ENCODE measurements at places on chromosomes 3 and 15.

DNA sequence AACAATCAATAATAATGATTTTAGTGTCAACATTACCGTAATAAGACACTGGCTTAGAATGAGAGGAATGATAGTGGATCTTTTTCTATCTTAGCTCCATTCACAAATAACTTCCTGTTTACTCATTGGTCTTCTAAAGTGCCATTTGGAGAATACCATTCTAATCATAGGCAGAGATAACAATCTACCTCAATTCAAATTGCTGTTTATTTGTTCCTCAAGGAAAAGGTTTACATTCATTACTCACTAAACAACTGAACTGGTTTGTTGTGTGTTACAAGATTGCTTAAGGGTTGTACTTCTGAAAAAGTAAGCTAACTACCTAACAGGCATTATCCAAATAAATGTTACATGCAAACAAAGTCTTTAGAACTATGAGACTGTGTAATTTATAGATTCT is 8.1 kb upstream of the PCOLCE2 start:
- peak; percentile 65 for DNase-seq

- DNase-seq: no peak
Observed at GRCh38 chr3:48107227-48107626, 81.0 kb downstream of the CDC25A start.

- DNase-seq: peak; percentile 83
Observed at GRCh38 chr3:107206141-107206540, 171.1 kb upstream of the CCDC54 start.

GRCh38 chr3:131883711-131884407 is 151.0 kb downstream of the CPNE4 start:
- peak; percentile 23 for DNase-seq

DNA sequence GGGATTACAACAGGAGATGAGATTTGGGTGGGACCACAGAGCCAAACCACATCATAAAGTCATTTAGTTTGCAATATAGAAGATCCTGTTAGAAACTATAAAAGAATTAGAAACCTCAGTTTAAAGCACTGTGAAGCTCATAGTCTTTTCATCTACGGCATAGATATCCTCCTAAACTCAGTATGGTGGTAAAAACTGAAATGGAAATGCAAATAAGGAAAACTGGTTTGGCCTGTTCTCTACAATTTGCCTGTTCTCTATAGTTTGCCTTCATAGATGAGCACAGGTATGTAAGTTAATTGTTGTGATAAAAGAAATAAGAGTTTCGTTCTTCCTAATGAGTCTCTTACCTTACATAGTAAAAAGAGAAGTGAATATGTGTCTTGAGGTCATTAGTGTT is 331.6 kb upstream of the ARL6 start:
- no peak for DNase-seq

DNA sequence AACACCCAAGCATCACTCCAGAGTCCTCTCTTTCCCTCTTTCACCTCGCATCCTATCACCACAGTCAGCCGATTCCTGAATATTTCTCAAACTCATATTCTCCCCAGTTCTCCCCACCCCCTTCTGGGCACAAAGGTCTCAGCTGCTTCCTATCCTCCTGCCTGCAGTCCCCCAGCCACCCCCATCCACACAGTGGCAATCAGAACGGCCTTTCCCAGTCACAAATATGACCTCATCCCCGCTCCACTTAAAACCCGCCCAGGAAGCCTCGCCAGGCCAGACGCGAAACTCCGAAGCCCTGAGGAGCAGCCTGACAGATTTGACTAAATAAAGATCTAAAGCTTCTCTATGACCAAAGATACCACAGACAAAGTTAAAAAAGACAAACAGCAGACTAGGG is 49.9 kb upstream of the LINGO1 start:
- no peak for DNase-seq

DNA sequence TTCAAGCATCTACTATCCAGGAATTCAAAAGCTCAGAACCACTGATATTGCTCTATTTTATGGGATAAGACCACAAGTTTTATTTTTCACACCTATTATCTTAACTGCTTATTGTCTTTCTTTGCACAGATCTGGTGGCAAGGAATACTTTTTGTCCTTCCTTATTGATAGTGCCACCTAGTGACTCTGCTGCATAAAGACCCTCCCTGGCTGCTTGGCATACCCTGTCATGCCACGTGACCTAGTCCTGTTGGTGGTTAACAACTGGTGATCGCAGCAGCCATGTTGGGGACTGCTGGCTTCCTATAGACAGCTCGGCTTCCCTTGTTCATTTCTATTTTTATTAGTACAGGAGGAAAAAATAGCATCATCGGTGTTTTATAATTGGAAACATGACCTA is 236.3 kb downstream of the MEX3B start:
- DNase-seq: peak; percentile 26

DNA sequence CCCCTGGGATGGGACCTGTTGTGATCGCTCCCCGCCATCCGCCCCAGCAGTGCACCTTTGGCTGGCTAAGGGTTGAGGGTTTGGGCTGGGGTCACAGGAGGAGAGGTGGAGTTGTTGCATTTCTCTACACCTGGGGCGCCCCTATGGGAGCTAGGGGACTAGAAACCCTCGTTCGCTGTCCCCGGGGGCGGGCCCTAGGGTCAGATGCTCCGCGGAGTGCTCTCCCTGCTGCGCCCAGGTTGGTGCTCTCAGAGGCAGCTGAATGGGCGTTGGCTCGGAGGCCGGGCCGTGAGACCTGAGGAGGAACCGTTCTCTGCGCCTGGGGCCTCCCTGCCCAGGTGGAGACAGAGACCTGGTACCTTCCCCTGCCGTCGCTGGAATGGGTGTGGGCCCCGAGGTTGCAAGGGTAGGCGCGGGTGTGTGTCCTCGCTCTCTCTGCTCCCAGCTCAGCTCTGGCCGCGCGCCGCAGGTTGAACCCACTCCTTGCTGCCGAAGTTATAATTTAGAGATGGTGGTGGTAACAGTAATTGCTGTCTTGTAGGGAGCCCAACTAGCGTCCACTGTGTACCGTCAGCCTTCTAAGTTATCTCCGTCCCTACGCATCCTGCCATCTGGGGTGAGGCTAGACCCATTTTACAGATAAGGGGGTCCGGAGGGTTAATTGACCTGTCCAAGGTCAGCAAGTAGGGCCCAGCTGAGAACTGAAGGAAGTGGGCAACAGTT is 965 bp downstream of the FLNB start:
- DNase-seq: no peak
